ENCODE measurements at places on chromosomes 3 and 15. TPM values are rescaled to one million over a fixed set of nuclear protein-coding genes. Genes with fewer than 3 reads are reported as not detected.

- no peak for DNase-seq
These were observed 73.7 kb downstream of the ABHD5 start for GRCh38 chr3:43764471-43764870.

DNA sequence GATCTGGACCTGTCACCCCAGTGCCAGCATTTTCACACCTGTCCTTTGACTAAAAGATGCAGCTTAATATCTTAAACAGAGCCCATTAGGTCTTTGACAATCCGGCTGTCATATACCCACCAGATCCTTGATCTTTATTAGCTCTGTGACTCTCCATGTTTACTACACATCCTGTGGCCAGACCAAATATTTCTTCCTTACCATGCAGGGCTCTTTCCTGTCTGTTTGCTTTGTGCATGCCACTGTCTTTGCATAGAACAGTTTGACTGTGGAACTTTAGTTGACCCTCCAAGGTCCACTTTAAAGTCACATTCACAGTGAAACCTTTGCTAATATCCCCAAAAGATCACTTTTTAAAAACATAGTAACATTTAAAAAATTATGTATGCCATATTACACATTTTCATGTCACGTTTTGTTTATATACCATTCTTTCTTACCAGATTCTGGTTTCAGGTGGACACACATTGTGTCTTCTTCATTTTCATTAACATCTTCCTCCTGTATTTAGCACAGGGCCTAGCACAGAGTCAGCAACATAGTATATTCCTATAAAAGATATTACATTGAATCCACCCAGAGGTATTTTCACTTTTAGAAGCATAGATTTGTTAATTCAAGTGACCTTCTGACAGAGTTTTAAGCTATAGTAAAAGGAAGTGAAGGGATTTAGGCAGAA lies 95.8 kb downstream of the RAP2B start:
- no peak for DNase-seq

GRCh38 chr3:174620138-174620537 lies 239.0 kb upstream of the NAALADL2 start:
- DNase-seq: no peak

DNA sequence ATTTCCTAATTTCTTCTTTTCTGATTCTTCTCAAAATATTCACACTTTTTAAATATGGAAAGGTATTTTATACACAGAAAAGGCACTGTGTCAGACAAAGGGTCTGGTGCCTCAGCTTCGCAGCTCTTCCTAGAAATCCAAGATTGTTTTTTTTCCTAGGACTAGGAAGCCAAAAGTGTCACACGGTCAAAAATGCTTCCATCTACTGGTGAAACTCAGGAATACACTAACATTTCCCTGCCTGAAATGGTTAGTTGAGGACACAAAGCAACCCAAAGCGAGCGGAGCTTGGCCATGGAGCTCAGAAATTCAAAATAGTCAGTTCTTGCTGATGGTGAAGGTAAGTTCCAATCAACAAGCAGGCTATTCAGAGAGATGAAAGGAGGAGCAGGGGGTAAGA lies 426.5 kb upstream of the RASGRP1 start:
- DNase-seq: no peak

DNA sequence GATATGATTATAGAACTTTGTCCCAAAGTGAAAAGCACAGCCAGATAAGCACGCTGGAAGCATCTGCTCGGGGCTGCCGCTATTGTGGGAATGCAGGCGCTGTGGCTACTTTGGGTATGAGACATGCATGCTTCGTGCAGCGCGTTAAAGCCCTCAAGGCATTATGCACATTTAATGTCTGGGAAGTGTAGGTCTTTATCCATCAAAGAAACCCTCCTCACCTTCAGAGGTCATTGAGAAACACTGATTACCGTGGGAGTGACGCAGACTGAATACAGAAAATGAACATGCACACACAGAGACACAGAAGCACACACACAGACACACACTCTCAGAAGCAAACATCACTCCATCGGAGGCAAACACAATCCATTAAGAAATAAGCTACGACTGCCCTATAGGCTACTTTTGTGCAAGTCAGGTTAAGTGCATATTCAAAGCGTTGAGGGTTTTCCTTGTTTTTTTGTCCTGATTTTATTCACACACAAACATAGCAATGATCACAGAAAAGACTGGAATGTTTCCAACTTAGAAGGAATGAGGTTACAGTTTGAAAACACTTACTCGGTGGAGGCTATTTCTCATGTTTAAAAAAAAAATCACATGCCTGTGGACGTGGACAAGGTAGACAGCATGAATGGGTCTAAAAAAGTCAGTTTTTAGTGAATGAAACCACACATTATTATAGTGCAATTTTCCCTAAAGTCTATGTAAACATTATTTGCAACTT lies 68.5 kb downstream of the PLCH1 start:
- DNase-seq: no peak

DNA sequence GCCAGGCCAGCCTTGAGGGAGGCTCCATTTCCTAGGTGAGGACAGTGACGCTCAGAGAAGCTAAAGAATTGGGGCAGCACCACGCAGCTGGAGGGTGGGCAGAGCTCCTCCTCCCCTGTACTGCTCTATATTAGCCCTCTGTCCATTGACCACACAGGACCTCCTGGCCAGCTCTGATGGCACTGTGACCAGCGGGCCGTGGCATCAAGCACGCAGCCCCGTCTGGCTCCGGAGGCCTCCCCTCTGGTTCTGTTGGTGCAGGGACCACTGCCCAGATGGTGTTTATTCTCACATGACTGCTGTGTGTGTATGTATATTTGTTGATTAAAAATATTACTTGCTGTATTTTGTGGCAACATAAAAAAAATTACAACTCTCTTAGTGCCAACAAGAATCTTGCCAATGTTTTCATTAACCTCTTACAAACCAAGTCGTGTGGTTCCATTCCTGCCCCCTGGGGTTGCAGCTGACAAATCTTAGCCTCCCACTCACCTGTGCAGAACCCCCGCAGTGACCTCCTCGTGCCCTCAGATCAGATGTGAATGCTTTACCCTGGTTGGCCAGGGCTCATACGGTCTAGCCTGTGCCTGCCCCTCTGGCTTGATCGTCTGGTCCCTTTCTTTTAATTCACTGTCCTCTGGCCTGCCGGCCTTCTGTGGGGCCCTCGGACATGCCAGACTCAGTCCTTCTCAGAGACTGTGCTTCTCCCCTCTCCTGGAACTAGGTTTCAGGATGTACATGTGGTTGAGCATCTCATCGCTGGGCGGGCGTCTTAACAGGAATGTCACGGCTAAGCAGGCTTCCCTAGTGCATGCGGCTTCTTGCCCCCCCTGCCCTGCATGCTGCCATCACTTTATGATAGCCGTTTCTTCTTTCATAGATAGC lies 14.8 kb downstream of the CHCHD6 start:
- DNase-seq: no peak

- no peak for DNase-seq
These were observed 26.2 kb downstream of the MAGEF1 start for GRCh38 chr3:184685646-184686045.

DNA sequence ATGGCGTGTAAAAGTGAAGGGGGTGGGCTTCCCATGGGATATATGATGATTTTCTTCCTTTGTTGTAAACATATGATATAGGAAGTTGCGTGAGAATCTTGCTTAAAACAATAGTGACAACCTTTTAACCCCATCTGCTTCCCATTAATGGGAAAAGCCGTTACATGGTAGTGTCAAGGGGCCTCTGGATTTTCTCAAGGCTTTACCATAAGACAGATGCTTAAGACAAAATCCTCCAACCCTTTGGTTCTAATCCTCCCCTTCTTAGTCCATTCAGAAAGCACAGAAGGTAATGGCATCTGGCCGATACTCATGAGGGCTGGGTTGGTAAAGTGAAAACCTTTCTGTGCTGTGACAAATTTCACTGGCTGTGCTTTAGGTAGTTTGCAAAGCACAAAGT lies 25.0 kb downstream of the DPH3 start:
- no peak for DNase-seq

DNA sequence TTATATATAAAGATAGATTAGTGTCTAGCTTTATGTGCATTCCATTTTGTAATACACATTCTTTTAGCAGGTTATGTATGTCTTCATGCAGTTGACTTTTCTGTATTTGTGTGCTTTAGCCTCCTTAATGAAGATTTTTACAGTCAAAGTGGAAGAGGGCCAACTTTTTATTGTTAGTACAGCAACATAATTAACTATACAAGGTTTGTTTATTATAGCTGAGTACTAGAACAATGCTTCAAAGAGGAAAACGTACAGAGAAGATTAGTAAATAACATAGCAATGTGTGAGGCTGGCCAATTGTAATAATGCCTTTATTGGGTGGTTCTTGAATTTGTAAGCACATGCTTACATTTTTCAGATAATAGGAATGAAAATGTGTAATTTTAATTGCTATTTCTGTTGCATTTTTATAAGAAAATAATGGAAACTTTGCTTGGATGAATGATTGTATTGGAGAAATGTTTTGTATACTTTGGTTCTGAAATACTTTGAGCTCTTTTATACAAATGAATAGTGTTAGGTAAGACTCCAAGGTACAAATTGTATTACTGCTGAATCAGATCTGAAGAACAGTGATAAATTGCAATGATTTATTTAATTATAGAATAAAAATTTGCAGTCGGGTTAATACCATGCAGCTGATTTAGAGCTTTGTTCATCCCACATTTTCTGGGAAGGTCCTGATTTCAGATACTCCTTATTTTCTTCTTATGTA lies 41.4 kb downstream of the UBE2E2 start:
- DNase-seq: no peak

DNA sequence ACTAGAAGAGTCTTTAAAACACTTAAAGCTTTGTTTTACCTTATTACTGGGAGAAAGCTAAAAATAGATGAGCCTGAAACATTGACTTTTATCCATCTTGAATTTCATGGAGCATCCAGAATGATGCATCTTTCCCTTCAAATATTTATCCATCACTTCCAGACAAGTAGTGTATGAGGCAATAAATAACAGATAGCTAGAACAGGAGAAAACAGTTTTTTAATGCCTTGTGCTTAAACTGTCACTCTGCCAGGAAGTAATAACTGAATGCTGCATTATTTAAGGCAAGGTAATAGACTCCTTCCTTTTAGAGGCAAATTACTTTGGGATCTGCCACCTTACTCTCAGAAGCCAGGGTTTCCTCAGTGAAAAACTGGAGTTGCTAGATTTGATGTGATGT lies 225.8 kb upstream of the NAALADL2 start:
- DNase-seq: no peak

GRCh38 chr3:134092208-134092701 lies 62.5 kb upstream of the SLCO2A1 start:
- no peak for DNase-seq

GRCh38 chr3:7667774-7668173 lies 806.9 kb downstream of the GRM7 start:
- DNase-seq: no peak

GRCh38 chr3:101340591-101340990 lies 20.2 kb upstream of the IMPG2 start:
- DNase-seq: no peak

DNA sequence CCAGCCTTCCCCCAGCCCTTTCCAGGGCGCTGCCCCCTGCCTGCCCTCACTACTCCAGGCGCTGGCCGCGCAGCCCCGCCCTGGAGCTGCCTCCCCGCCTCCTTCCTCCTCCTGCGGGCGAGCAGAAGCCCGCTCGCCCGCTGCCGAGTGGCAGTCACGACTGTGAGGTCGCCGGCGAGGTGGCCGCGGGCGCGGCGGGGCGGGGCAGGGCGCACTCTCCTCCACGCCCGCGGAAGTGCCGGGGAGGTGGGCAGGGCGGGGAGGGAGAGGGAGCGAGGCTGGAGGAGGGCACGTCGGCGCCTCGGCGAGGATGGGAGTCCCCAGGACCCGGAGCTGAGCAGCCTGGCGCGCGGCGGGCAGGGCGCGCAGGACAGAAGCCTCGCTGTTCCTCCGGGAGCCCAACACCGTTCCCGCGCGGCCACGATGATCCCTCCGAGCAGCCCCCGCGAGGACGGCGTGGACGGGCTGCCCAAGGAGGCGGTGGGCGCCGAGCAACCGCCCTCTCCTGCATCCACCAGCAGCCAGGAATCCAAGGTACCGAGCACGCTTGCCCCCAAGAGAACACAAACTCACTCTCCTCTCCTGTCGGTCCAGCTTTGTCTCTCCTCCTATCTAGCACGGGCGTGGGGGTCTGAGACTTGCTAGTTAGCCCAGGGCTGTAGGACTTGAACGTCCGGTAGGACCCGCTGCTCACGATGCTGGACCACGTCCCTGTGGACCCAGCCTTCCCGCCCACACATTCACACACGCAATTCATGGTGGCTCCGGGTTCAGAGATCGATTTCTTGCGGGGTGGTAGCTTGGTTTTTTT lies at the start of gene STAC:
Gene STAC (plus strand): TSS at position 284 of the 811 bp plus-strand sequence. CDS start 140 bp downstream, at position 424.
- DNase-seq: no peak

DNA sequence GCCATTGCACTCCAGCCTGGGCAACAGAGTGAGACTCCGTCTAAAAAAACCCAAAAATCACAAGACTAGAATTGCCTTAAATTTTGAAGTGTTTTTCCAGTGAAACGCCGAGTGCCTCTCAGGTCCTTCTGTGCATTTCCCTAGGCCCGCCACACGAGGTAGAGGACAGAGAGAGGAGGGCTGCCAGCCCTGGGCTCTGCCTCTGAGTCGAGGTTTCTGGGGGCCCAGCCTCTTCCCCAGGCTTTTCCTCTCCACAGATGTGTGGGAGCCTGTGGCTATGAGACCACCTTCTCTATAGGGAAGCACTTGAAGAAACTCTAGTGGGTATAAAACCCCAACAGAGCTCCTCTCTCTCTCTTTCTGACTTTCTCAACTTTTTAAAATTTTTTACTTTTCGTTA lies 10.9 kb upstream of the EHD4 start:
- DNase-seq: peak; percentile 25

DNA sequence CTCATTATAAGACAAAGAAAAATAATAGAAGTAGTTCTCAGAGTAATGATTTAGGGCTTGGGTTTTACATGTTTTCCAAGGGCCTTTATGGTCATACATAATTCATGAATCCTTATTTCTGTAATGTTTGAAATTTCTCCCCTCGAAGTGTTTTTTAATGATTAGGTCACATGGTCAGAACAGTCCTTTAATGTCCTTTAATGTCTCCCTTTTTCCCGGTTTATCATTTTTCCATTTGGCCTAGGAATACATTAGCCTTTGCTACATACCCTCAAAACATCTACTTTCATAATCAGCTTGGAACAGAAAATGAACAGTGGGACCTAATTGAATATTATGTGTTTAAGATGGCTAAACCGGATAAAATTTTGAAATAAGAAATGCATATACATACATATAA lies 159.9 kb upstream of the ROBO2 start:
- no peak for DNase-seq

- no peak for DNase-seq
These were observed 39.7 kb downstream of the SENP2 start for GRCh38 chr3:185625784-185626183.

PPM1L gene
- 14.2 TPM for total RNA-seq

CIB2 gene
- total RNA-seq: 13.0 TPM

REC114 gene
- total RNA-seq: not detected

UBL7 gene
- total RNA-seq: 39.8 TPM

VGLL3 gene
- total RNA-seq: 17.7 TPM

RLBP1 gene
- not detected for total RNA-seq

ILDR1 gene
- 3.7 TPM for total RNA-seq

ZDHHC23 gene
- 5.4 TPM for total RNA-seq

GOLGA6L4 gene
- total RNA-seq: 5.9 TPM
